ENCODE measurements at places on chromosomes 12 and 14.

- peak; percentile 61 for DNase-seq
Observed at GRCh38 chr12:1559676-1560091, 34.7 kb downstream of the FBXL14 start.

- no peak for DNase-seq
Observed at GRCh38 chr14:75492832-75493591, 29.3 kb upstream of the BATF start.

- no peak for DNase-seq
Observed at GRCh38 chr12:78118486-78118885, 287.8 kb downstream of the NAV3 start.

DNA sequence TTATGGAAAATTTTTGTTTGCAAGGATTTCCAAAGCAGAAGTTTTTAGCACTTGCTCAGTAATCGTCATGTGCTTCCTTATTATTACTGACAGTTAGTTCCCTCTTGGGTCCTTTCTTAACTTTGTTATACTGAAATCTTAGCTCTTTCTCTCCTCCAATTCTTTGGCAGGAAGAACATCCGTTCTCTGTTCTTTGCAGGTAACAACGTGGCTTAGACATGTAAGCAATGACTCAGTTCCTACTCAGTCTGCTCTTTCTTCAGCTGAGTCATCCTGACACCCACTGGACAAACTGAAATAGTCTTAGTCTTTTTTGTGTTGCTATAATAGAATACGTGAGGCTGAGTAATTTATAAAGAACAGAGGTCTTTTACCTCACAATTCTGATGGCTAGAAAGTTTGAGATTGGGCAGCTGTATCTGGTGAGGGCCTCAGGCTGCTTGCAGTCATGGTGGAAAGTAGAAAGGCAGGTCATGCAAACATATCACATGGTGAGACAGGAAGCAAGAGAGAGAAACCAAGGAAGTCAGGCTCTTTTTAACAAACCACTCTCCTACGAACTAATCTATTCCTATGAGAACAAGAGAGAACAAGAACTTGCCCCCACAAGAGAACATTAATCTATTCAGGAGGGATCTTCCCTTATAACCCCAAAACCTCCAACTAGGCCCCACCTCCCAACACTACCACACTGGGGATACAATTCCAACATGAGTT is 49.2 kb downstream of the TESPA1 start:
- DNase-seq: no peak

DNA sequence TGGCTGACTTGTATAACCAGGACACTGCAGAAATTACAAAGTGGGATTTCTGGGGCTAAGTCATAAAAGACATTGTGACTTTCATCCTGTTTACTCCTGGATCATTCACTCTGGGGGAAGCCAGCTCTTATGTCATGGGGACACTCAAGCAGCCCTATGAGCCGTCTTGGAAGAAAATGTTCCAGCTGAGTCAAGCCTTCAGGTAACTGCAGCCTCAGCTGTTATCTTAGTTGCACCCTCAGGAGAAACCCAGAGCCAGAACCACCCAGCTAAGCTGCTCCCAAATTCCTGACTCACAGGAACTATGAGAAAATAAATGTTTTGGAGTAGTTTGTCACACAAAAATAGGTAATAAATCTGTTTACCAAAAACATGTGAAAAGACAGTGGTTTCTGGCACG is 43.1 kb upstream of the GXYLT1 start:
- DNase-seq: no peak

GRCh38 chr12:57810450-57810849 is 8.1 kb downstream of the AVIL start:
- no peak for DNase-seq

DNA sequence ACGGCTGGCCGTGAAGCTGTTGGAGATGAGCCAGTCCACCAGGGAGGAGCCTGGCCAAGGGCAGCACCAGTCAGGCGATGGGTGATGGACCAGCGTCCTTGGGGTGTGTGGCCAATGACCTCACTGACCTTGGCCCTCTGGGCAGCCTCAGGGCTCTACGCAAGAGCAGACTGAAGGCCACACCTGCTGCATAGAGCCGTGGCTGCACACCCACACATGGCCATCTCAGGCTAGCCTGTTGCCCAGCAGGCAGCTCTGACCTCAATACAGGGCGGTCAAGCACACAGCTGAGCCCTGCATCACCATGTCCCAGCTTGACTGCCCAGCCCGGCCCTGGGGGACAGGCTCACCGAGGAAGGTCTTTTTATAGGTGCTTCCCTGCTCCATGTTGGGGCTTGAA is 19.2 kb downstream of the PLEK2 start:
- DNase-seq: no peak
